AG09309 (cell line): ENCODE measurements at places on chromosomes 2 and 18.

DNA sequence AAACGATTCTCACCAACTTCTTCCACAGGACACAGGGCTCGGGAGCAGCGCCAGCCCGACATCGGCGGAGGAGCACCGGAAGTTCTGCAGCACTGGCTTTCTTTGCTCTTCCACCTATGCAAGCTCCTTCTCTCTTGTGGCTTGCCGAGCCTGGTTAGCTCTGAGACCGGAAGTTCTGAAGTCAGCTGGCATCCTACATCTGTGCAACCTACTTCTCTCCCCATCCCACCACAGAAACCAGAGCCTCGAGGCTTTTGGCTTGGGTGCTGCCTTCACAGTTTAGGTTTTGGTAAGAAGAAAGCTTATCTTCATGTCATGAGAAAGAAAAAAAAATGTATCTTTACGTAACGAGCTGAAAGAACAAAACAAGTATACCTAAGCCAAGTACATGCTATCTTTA lies 111.7 kb downstream of the ANKRD44 start:
- DNase-seq, result no peak

DNA sequence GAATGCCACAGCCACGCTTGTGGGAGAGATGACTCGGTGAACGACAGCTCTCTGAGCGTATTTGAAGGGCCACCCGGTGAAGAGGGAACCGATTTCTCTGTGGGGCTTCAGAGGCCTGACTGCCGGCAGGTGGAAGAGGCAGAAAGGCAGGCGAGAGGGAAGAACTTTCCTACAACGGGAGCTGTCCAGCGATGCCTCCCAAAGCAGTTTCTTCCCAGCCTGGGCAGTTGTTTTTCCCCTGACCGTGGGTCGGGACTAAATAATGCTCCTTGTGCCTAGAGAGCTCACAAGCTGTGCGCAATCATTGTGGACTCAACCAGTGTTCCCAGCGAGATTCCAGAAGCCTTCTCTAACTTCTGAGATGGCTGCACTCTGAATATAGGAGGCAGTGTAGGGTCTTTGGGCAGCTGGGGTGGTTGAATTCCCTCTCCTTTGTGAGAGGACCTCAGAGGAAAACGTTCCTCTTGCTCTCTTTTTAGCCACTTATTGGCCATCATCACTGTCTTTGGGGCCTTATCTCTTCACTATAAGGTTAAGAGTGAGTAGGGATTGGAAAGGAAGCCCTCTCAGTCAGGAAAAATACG lies 710 bp downstream of the SEC11C start:
- no peak for DNase-seq

DNA sequence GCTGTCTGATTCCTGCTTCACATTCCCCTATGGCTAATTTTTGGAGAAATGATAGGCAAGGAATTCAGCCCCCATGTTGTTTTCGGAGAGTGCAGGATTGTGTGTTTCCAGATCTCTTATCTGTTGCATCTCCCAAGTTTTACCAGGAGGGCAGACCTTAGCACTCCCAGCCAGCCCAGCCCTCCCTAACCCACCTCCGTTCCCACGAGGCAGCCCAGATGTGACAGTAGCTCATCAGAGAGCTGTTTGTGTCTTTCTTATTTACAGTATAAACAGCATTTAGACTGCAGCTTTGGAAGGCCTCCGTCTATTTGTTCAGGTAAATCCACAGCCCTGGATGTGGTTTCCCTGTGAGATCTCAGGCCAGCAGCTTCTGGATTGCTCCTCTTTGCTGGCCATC lies 91.6 kb downstream of the THNSL2 start:
- no peak for DNase-seq

DNA sequence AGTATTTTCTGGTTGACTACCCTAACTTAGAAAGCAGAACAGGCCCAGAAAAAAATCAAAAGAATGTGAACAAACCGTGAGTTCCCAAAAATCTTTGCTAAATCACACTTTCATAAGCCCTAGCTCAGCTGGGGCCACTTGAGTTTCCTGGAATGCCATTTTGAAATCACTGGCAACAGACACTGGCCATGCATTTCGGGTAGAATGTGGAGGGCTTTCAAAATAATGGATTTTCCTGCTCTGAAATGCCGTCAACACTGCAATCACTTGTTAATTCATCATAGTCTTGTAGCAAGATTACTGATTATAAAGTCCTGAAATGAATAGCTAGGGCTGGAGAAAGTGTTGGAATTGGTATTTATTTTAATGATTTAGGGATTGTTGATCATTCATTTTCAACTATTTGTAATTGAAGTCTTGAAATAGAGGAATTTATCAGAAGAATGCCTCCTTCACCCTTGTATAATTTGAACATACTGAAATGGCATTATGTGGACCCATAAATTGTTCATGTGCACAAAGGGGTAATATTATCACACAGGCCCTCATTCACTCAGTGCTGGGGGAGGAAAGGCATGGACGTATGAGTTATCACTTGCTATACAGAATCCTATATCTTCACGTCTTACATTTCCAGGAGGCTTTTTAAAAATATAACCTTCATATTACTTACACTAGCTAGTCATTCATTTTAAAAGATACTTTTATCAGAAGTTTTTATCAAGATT lies 134.8 kb downstream of the DTNA start:
- DNase-seq, result no peak

DNA sequence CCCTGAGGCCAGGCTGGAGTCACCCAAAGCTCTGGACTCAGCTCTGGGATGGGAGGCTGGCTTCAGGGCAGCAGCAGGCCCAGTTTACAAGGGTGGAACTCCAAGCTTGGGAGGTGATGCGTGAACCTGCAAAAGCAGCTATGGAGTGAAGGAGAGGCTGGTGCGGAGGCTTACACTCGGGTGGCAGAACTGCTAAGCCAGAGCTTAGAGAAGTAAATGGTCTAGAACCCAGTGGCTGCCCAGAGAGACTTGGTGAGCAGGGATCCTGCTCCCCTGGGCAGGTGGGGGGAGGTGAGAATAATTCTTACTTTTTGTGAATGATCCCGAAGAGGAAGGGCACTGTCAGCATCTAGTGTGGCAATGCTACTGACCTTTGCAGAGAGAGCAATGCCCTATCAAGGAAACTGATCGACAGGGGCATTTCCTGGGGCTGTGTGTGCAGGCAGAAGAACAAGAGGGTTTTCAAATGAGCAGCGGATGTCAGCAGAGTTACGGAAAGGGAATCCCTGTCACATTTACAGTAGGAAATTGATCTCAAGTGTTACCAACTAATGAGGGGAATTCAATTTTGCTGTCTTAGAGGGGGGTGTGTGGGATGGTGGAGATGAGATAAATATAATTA lies 80.4 kb downstream of the TGFA start:
- no peak for DNase-seq

DNA sequence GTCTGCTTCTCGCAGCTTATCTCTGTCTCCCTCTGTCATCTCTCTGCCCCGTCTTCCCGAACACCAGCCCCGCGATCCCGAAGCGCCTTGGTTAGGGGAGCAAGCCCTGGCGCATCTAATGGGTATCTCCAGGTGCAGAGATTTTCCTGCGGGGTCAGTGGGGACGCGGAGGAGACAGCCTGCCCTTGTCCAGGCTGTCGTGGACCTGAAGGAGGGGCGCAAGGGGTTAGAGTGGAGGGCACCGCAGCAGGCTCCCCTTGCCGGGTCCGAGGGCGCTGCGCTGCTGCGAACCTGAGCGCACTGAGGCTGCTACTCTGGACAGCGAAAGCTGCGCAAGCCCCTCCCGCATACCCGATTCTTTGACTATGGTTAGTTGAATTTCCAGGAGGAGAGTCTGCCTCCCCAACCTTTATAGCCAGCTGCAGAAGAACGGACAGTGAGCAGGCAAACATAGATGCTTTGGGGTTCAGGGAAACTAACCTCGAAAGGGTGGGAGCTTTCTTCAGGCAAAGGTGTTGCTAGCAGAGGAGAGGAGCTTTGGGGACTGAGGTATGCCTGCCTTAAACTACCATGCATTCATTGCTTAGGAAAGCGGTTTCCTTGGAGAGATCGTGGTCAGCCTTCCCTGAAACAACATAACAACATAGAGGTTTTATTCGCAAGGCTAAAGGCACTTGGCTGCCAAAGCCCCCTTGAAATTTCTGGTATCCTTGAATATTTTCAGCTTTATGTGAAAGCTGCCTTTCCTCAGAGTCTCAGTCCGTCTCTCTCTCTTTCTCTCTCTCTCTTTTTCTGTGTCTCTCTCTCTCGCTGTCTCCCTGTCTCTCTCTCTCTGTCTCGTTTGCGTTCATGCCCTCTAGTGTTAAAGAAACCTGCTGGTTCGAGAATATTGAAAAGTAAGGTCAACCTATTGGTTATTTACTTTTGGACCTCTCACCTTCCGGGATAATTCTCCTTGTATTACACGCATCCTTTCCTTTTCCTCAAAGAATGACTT lies 1.6 kb downstream of the GALNT13 start:
- no peak for DNase-seq

- no peak for DNase-seq
Measured at GRCh38 chr2:71671895-71672825, 218.8 kb downstream of the DYSF start.

DNA sequence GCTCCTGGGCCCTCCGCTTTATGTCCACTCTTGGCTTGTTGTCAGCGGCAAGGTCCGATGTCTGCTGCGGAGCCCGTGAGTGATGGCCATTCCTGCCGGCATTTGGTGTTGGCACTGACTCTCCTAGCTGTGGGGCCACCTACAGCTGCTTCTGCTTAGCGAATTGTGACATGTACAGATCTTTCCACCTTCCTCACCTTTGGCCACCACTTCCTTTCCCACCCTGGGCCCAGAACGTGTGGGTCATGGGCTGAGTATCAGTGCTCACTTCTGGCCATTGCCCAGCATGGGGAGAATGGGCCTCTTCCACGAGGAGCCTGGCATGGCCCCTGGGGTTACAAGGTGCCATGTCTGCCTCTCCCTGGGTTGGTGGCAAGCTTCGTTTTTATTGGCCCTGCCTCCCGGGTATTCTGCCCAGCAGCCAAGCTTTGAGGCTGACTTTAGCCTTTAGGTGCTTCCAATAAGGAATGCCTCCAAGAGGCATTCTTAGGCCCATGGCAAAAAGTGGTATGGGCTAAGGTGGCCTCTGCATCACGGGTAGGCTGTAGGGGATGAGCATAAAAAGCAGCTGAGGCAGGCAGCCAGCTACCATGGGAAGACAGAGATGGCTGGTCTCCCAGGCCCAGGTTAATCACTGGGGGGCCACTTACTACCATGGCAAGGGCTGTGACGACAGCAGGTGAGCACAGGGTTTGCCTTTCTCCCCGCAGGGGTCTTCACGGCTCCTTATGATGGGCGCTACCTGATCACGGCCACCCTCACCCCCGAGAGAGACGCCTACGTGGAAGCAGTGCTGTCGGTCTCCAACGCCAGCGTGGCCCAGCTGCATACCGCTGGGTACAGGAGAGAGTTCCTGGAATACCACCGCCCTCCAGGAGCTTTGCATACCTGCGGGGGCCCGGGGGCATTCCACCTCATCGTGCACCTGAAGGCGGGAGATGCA lies 65.8 kb downstream of the EMILIN2 start:
- no peak for DNase-seq

- no peak for DNase-seq
Measured at GRCh38 chr2:10914272-10914693, 2.5 kb downstream of the KCNF1 start.
